NCI-H1694 treated with DMSO at 0.1 percent for 48 hours (cell line): ENCODE measurements at places on chromosomes 6 and 20.

- no peak for DNase-seq
Measured at GRCh38 chr6:40177598-40177997, 243.3 kb upstream of the MOCS1 start.

- peak; percentile 16 for DNase-seq
Measured at GRCh38 chr20:11712639-11713160, 205.0 kb upstream of the BTBD3 start.

DNA sequence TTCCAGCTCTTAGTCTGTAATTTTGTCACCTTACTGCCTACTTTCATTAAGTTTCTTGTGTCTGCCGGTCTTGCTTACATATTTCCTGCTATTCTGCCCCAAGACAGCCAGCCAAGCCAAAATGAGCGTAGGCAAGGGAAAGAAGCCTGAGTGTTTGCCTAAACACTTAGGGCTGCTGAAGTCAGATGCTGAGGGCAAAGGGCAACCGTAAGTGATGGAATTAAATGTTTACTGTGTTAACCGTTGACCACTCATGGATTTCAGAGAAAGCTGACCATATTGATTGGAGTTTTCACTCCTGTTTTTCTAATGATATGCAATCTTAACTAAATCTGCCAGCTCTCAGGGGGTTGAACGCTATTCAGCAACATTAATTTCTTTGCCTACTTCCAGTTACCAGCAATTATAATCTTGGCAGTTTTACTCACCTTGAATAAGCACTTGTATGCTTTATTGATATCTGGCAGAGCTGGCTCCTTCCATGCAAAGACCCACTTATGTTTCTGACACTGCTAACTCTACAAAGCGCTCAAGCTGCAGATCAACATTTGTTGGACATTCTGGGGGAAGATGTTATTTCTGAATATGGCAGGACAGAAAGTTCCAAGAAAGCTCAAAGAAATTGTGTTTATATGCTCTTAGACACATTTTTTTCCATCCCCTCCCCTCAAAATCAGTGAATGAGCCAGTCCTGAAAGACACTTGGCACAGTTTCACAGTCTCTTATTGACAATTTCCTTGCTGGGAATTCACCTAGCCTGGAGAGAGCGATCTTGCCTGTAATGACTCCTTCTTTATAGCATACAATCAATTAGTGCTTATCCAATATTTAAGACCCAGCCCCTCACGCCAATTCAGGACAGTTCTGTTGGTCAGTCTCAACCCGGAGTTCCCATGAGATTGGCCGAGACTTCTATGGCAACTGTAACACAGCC, 183.8 kb downstream of the PLCB1 start:
- no peak for DNase-seq

DNA sequence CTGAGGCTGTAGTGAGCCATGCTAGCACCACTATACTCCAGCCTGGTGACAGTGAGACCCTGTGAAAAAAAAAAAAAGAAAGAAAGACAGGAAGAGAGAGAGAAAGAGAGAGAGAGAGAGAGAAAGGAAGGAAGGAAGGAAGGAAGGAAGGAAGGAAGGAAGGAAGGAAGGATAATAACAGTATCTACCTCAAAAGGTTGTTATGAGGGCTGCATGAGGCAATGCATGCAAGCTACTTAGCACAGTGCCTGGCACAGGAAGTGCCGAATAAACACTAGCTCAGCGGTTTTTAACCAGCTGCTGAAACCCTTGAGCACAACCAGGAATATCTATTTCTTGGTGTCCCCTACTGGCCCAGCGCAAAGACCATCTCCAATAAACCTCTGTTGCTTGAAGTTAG, 62.3 kb upstream of the TBC1D7 start:
- DNase-seq: no peak

- peak; percentile 36 for DNase-seq
Measured at GRCh38 chr20:44683263-44684046, 31.7 kb upstream of the CCN5 start.

- DNase-seq: no peak
Measured at GRCh38 chr6:14719270-14719669, 526.6 kb upstream of the JARID2 start.

DNA sequence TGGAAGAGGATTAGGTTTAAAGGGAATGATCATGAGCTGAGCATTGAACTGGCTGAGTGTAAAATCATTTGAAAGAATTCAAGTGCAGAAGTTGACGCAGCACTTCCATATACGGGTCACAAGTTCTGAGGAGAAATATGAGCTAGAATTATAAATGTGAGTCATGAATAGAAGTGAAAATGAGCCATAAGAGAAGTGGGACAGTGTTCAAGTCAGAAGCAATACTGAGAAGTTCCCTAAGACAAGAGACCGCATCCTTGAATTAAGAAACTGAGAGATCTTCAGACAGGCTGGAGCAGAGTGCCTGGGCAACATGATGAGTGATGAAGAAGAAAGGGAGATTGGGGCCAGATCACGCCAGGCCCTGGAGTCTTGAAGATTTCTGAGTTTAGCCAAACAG, 209.7 kb downstream of the TBX18 start:
- no peak for DNase-seq

- DNase-seq: no peak
Measured at GRCh38 chr6:4615891-4616290, 160.3 kb upstream of the CDYL start.

DNA sequence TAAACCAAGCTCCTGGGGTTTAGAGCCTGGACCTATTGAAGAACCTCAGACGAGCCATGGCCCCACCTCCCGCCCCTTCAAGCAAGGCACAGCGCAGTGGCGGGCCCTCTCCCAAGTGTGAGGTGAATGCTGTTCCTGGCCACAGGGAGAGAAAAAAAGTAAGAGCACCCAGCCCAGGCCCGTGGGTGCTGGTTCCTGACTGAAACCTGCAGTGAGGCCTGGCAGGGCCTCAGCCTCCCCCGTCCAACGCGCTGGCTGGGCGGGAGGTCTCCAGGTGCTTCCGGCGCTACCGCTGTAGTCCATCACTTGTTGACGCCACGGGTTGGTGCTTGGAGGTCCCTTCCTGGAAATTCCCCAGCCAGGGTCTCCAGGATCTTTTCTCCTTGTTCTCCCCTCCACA, 5.5 kb upstream of the FAM83C start:
- DNase-seq: no peak

DNA sequence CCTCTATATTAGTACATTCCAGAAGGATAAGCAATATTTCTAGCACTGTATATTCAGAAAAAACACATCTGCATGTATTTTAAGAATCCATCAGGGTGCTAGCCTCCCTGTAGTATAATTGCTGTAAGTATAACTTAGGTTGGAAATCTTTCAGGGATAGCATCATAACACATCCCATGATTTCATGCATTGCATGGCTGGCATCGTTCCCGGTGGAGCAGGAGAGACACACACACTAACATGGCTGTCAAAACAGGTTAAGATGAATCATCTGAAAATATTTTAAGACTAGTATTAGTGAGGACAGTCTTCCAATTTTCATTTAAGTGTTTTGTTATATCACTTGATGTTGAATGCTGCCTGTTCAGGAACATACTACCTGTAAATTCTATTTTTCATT, 32.1 kb upstream of the CENPW start:
- peak; percentile 46 for DNase-seq

DNA sequence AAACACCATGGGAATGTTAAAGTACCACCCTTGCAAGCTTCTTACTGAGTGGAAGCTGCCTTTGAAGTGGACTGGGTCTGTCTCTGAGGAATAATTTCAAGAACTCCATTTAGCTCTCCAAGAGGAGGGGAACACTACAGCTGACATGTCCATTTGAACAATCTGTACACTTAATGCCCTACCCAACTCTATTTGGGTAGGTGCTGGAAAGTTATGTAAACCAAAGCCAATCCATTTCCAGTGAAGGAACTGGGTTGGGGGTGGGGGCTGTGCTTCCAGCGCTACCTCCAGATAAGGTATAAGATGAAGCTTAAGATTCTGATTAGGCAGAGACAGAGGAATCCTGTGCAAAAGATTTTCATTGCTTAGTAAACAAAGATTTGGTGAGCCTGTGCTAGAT, 122.0 kb downstream of the TCP11 start:
- DNase-seq: no peak
